ENCODE measurements at places on chromosomes 12 and 14. TPM values are rescaled to one million over a fixed set of nuclear protein-coding genes. Genes with fewer than 3 reads are reported as not detected.

The YLPM1 gene
- 65.0 TPM for total RNA-seq

The CPNE8 gene
- total RNA-seq, result 15.2 TPM

The VWF gene
- total RNA-seq, result 0.30 TPM

The NTF3 gene
- 5.3 TPM for total RNA-seq

The CCDC177 gene
- total RNA-seq, result 0.82 TPM

The C12orf56 gene
- 9.3 TPM for total RNA-seq

The RIN3 gene
- 20.7 TPM for total RNA-seq

The RNFT2 gene
- total RNA-seq, result 10.5 TPM

The C3AR1 gene
- total RNA-seq, result not detected

The NOP9 gene
- total RNA-seq, result 38.3 TPM

The MRPL42 gene
- total RNA-seq, result 78.2 TPM

The HOXC12 gene
- 9.4 TPM for total RNA-seq

- DNase-seq, result peak; percentile 8
Measured at GRCh38 chr14:20934148-20934762, 21.0 kb upstream of the RNASE2 start.

GRCh38 chr12:94590428-94590827 lies 59.9 kb downstream of the TMCC3 start:
- no peak for DNase-seq

DNA sequence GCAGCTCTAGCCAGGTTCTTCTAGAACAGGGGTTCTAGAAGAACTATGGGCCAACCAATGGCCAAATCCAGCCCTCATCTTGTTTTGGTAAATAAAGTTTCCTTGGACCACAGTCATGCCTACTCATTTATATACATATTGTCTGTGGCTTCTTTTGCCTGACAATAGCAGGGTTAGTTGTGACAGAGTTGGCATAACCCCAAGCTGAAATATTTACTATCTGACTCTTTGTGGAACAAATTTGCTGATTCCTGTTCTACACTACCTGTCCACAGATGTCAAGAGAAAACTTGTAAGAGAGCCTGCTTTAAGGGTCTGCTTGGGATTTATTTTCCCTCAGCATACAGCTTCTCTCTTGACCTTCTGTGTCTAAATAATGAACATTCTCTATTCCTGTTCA lies 289.0 kb downstream of the KSR2 start:
- no peak for DNase-seq

DNA sequence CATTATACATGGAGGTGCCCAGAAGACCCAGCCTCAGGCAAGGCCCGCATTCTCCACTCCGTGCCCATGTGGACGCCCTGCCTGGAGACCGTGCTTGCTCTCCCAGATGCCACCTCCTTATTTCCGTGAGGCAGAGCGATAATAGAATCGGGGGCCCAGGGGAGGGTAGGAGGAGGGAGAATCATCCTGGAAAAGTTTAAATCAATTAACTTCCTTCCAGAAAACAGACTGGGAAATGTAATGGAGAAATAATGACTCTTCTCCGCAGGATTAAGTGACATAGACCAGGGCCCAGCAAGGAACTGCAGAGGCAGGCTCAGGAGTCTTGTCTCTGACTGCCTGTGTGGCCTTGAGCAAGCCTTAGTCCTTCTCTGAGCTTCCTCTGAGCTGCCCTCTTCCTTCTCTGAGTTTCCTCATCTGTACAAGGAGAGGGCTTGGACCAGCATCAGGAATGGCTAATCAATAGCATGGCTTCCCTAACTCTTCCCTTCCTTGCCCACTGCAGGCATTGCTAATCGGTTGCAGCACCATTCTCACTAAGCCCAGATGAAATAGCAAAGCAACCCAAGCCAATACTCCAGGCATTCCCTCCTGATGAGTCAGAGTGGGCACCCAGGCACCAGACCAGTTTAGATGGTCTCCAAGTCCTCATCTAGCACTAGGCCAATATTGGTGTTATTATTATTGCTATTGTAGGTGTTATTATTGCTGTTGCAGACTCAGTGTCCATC lies 11.3 kb upstream of the FAM222A start:
- DNase-seq, result no peak

GRCh38 chr12:98509063-98509462 lies 6.3 kb upstream of the TMPO start:
- DNase-seq, result peak; percentile 63

DNA sequence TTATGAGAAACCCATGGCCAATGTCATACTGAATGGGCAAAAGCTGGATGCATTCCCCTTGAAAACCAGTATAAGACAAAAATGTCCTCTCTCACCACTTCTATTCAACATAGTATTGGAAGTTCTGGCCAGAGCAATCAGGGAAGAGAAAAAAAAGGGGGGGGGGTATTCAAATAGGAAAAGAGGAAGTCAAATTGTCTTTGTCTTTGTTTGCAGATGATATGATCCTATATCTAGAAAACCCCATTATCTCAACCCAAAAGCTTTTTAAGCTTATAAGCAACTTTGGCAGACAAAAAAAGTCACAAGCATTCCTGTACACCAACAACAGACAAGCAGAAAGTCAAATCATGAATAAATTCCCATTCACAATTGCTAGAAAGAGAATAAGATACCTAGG lies 19.5 kb downstream of the GLIPR1L1 start:
- no peak for DNase-seq

DNA sequence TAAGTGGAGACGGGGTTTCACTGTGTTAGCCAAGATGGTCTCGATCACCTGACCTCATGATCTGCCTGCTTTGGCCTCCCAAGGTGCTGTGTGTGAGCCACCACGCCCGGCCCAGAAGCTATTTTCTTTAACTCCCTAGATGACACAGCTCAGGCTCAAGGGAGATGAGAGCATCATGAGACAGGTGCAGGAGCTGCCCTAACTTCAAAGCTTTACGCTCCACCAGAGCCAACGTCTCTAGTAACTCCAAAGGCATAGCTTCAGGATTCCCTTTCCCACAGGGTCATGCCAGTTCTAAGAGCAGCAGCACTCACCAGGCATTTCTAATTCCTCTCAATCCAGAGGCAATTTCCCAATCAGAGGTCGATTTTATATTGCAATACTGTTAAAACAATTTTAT lies 21.0 kb downstream of the NDUFA12 start:
- no peak for DNase-seq

- no peak for DNase-seq
Measured at GRCh38 chr12:111767362-111768158, 827 bp downstream of the ALDH2 start.

GRCh38 chr12:16189849-16190248 lies 87.6 kb downstream of the SLC15A5 start:
- DNase-seq, result peak; percentile 41

DNA sequence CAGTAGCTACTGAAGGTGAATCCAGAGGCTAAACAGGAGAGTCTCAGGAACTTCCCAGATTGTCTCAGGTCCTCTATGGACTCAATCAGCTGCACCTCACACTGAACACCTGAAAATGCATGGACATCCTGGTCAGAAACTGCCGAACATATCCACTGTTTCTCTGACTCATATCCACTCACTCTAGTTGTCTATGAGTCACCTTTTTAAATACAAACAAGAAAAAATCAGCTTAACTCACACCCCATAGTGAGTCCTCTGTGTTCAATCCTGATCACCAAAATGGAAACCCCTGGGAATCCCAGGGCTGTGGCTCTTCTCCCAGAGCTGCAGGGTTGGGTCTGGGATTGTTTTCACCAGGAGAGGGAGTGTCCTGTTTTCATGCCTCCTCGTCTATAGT lies 556.7 kb downstream of the TMEM121 start:
- DNase-seq, result no peak

DNA sequence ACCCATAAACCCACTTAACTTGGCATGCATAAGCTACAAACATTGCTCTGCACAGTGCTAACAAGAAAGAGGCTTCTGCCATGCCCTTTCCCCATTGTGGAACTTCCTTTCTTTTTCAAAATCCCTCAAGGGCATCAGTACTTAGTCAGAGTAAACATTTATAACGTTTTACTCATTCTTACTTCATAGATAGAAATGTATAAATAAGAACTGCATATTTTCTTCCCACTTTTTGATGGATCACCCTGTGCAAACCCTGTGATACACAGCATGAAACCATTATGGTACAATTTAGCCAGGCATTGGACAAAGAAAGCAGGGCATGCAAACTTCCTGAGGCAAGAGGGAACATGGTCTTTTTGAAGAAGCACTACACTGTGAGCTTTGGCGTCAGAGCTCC lies 113.8 kb upstream of the FOXG1 start:
- DNase-seq, result no peak

GRCh38 chr14:63938198-63939005 lies 85.6 kb downstream of the SYNE2 start:
- no peak for DNase-seq

- DNase-seq, result no peak
Measured at GRCh38 chr12:94813314-94813713, 163.0 kb upstream of the TMCC3 start.

DNA sequence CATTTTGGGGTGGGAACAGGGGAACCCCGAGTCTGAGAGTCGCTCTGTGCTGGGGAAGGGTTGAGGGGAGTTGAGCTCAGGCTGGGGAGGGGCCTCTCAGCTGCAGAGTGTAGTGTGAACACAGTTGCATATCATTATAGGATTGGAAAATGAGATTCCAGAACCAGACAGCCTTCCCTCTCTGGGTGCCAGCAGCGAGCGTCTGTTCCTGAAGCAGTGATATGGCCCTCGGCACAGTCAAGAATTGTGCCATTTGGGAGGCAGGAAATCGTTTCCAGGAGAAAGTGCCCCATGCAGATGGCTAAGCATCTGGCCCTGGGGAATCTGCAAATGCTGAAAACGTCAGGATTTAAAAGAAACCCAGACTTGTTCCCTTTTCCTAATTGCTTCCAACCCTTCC lies 70.4 kb upstream of the SFSWAP start:
- no peak for DNase-seq

DNA sequence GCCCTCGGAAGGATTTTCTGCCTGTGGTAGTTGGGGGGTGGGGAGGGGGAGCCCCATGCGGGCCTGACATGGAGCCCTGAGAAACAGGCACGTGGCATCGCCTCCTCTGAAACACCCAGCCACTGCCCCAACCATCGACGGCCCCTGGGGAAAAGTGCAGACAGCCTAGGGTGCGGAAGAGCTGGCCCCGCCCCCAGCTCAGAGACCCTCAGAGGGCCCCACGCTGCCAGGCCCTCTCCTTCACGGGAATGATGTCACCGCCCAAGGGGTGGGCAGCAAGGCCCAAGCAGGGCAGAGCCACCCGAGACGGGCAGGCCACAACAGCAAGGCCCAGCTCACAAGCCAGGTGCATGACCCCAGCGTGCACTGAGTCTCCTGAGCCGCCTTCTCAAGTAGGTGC lies 26.2 kb downstream of the BEGAIN start:
- DNase-seq, result no peak

DNA sequence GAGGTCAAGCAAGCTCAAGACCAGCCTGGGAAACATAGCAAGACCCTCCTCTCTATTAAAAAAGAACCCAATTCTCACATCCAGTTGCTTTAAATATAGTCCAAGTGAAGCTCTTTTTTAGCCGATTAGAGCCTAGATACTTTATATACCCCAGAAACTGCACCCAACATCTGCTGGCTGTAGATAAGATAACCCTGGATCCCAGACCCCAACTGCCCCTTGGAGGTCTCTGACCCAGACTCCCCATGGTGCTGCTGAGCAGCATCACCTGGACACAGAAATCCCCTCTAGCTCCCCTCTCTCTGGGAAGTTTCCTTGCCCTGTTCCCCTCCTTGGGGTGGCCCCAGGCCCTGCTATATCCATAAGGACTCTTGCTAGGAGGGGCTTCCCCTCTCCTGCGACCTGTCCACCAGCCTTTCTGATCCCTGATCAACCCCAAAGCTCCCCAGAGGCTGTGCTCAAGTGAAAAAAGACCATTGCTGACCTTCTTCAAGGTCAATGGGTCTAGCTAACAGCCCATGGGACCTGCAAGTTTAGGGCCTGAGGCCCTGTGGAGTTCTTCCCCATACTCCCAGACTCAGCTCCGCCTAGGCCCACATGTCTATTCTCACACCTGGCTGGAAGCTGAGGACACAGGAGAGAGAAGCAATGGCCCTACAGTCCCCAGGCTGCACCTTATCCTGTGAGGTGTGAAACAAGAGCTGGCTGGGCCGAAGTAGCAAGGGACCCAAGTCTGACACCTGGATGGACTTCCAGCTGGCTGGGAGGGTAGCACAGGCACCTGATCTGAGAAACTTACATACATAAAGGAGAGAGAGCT lies 56.2 kb downstream of the ARL6IP4 start:
- DNase-seq, result no peak

DNA sequence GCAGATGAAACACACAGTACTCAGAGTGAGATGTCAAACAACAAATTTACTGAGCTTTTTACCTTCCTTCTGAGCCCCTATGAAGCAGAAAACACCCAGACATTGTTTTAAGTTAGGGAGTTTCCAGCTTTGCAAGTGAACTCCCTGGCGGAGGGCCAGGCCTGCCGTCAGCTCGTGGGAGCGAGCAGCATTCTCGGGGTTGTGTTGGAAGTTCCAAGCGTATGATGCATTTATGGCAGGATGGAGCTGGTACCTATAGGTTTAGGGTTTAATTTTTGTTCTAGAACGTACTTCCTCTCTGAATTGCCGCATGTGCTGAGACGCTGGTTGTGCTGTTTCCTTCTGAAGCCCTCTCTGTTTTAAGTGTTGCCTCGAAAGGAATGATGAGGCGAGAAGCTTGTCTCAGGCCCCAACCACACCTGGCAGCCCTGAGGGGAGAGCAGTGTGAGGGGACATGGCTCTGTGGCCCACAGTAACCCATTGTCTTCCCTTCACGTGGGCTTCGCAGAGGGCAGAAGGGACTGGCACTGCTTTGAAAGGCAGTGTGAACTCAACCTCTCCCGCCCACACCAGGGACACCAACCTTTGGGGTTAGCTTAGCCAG lies 76.6 kb downstream of the SSPN start:
- no peak for DNase-seq

- DNase-seq, result no peak
Measured at GRCh38 chr12:94575024-94575423, 75.3 kb downstream of the TMCC3 start.

GRCh38 chr12:2323532-2324255 lies 270.9 kb downstream of the CACNA1C start:
- no peak for DNase-seq

DNA sequence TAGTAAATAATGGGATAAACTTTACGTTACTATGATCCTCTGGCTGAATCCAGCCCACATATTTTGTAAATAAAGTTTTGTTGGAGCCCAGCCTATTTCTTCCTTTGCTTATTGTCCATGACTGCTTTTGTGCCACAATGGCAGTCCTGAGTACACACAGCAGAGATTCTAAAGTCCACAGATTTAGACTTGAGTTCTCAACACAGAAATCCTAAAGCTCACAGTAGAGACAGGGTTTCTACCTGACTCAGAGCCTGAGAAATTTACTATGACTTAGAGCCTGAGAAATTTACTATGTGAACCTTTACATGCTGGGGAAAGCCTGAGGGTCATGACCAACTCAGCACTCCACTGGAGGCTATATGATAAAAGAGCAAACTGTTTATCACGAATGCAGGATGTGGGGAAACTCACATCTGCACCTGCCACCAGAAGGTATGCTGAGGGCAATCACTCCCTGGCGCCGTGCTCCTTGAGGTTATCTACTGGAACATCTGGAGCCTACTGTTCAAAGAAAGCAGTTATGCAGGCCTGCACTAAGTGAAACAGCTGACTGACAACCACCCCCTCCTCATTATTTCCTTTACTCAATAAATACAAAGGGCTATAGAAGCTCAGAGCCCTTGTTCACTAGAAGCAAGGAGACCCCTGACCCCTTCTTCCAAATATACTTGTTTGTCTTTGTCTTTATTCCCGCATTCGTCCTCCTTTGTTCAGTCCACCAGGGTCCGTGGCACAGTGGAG lies 52.6 kb upstream of the BICD1 start:
- DNase-seq, result no peak

GRCh38 chr14:90460136-90460535 lies 63.3 kb downstream of the CALM1 start:
- no peak for DNase-seq

All from Caco-2 (cell line).